Fibroblast of villous mesenchyme (primary cell): ENCODE measurements at places on chromosomes 13 and 19. TPM values are rescaled to one million over a fixed set of nuclear protein-coding genes. Genes with fewer than 3 reads are reported as not detected.
A peak's percentile ranks its signal among the peaks of the same experiment; 100 is the strongest.

DNA sequence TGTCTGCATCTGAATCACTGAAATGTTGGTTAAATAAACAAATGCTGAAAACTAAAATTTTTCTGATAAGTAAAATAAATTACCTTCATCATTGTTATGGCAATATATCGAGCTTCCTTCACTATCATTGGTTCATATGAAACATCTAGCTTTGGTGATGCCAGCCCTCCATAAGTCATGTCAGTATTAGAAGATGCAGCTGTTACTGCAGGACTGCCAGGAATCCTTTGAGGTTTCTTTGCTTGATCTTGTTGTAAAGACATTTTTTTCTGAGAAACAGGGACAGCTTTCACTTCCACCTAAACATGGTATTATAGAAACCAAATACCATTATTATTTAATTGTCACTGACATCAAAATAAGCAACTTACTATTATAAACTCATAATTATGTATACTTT lies 123.7 kb upstream of the FBXL3 start:
- no peak for DNase-seq

DNA sequence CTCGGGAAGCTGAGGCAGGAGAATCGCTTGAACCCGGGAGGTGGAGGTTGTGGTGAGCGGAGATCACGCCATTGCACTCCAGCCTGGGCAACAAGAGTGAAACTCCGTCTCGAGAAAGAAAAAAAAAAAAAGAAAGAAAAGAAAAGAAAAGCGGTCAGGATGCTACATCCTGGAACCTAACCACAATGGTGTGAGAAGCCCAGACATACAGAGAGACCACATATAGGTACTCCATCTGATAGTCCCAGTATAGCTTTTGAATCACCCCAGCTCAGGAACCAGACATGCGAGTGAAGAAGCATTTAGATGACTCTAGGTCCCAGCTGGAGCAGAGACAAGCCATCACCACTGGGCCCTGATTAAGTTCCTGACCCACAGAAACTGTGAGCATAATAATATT lies 3.2 kb downstream of the IFNL1 start:
- DNase-seq = no peak

GRCh38 chr19:31693933-31694269 lies 344.7 kb upstream of the TSHZ3 start:
- no peak for DNase-seq

DNA sequence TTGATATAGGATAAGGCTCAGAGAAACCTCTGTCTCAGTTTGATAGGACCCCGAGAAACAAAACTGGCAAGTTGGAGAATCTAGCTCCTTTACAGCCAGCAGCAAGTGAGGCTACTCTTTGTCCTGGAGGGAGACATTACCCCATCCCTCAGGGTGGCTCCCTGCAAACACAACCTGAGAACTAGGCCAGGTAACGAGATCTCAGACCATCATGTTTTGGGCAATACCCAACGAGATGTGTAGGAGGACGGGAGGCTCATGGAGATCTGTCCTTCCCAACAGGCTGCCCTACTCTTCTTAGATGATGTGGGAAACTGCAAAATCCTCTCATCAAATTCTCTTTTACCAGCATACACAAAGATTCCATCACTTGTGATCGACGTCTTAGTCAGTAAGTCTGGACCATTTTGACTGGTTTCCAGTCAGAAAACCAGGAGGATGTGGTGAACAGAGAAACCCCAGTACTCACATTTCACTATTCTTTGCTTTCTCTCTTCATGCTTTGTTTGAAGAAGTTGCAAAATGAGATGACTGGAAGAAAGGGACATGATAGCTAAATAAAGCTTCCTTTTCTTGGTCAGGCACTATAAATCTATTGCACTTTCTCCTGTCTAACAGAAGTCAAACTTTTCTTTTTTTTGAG lies 6.0 kb upstream of the CTU1 start:
- DNase-seq = no peak

DNA sequence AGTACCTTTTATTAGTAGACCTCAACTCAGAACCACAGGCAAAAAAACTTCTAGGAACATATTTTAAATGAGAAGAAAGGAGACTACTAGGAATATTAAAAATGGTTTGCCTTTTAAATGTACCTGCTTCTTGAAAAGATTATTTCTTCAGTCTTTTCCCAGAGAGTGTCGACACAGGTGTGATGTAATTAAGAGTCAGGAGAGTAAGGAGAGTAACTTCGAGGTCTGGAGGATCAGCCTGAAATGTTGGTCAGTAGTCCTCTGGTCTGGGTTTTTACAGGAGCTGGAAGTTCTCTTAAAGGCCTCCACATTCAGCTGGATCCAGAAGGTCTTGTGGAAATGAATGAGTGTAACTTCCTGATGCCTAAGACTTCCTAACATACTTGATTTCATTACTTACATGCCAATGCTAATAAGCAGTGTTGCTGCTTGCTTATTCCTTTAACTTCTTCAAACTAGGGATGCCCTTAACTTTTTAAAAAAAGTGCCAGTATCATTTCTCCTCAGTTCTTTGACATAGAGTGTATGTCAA lies at the start of gene KCTD4:
Gene KCTD4 (minus strand): TSS at position 345 of the 532 bp plus-strand sequence. CDS start 6,478 bp downstream, outside the sequence.
- peak; percentile 34 for DNase-seq

DNA sequence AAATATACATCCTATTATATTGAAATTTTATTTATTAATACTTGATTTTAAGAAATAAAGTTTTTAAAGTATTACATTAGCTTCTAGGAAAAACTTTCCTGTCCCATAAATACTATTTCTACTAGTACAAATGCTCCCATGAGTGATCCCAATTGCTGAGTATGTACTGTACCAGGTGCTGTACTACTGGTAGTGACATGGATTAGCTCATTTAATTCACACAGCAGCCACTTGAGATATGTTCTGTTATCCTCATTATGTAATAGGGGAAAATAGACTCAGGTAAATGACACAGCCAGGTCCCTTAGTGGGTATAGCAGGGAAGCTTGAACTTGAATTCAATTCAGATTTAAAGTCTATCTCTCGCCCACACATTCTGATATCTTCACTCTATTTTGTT lies 363.1 kb downstream of the FGF14 start:
- no peak for DNase-seq

- no peak for DNase-seq
Observed at GRCh38 chr19:11005521-11005920, 44.7 kb downstream of the SMARCA4 start.

DNA sequence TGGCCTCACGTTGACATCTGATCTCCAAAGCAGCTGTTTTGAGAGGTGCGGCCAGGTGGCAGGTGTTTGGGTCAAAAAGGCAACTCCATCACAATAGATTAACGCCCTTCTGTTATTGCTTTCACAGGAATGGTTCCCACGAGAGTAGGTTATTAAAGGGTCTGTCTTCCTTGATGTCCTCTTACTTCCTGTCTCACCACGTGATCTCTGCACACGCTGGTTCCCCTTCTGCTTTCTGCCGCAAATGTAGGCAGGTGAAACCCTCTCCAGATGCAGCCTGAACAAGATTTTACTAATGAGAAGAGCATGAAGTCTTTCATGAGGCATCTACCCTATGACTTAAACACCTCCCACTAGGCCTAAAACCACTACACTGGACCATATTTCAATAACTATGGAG lies 22.8 kb upstream of the ZNF564 start:
- no peak for DNase-seq

GRCh38 chr13:48542581-48543341 lies 9.9 kb upstream of the RCBTB2 start:
- DNase-seq = peak; percentile 19

GRCh38 chr13:110630566-110631119 lies 15.3 kb downstream of the NAXD start:
- peak; percentile 62 for DNase-seq

DNA sequence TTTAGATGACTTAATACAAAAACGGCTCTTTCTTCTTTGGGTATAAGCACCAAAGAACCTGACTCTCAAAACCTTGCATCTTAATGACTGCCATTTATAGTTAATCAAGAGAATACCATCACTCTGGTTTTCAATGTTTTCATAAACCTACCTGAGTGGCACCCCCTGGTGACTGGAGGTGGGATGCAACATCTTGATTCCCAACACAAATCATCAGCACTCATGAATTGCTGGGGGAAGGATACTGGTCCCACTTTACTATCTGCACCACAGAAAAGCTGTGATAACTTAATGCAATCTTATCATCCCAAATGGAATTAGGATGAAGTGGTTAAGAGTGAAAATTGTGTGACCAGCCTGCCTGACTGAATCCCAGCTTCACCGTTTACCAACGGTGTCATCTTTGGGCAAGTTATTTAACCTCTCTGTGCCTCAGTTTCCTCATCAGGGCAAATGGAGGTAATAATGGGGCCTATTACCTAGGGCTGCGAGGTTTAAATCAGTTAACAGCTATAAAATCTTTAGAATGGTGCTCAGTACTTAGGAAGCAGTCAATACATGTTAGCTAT lies 366.4 kb downstream of the KLF12 start:
- DNase-seq = no peak

LGI4 gene
- total RNA-seq = not detected in 2 replicates

ZNF730 gene
- total RNA-seq = 0.64 and 1.3 TPM in 2 replicates
